ENCODE measurements at places on chromosomes 2 and 18. TPM values are rescaled to one million over a fixed set of nuclear protein-coding genes. Genes with fewer than 3 reads are reported as not detected.

Gene AP1S3
- total RNA-seq, result 0.29 TPM

Gene KCNIP3
- 3.4 TPM for total RNA-seq

DNA sequence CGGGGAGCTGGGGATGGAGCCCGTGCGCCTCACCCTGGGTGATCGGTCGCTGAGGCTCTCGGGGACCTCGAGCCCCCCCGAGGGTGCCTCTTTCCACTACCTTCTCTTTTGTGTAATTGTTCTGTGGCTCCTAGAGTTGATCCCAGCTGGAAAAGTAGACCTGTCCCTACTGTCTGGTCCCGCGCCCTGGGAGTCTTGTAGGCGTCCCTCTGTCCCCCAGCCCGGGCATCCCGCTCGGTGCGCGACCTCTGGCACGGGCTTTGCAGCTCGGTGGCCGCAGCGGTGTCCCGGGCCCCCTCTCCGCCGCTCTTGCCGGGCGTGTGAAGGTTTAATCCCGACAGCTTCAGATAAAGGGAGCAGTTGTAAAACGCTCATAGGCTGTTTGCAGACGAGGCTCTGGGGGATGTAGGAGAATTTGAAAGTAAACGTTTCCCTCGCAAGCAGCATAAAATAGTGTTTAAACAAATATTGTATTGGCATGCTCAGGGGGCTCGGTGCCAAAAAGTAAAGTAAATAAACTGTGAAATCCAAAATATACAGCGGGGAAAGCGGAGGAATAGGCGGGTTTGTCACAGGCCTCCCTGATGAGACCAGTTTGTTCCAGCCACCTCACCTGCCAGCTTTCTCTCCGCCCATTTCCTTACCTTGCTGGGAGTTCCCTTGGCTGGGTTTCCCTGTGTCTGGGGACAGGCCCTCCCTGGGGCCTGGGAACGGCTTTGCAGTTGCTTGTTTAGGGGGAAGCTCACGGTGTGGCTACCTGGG is 1.9 kb downstream of the GLI2 start:
- no peak for DNase-seq

DNA sequence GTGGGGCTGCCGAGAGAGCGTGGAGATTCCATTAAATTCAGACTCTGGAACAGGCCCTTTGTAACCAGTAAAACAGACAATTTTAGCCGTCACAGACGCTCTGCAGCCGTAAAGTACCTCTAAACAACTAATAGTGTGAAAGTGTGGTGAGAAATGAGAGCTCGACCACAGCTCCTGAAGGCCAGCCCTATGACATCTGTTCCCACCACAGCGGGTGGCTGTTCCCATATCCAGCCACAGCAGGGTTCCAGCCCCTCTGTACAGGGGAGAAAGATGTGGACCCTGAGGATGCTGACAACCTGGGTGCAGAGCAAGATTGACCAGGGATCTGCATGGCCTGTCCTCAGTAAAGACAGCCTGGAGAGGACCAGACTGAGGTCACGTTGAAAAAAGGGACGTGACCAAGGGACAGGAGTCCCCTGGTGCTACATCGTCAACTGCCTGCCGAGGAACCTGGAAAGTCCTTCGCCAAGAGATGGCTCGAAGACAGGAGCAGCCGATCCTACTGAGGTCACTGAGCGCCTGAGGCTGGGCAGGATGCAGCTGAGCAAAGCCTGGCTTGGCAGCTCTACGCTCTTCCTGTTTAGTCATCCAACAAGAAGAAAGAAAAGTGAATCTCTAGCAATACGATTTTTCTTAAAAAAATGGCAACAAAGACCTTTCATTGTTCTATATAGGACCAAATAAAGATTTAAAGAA is 831.7 kb downstream of the RNF144A start:
- DNase-seq, result no peak

GRCh38 chr2:151922845-151923666 is 94.8 kb upstream of the ARL5A start:
- DNase-seq, result peak; percentile 94

GRCh38 chr2:82735336-82735735 is 1723.7 kb downstream of the SUCLG1 start:
- no peak for DNase-seq

DNA sequence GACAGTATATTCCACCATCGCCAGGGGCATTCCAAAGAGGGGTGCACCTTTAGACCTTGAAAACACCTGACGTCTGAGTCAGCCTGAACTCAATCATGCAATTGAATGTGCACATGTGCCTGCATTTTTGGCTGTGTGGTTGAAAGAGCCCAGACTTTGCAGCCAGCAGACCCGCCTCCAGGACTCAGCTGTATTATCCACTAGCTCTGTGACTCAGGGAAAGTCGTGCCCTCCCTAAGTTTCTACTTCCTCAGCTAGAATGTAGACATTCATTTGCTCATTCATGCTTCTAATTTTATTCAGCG is 94.2 kb downstream of the LRRC30 start:
- DNase-seq, result no peak

Data from right cardiac atrium (tissue), 5 donors.